ENCODE measurements at places on chromosomes 2 and 18.
A peak's percentile ranks its signal among the peaks of the same experiment; 100 is the strongest.

GRCh38 chr2:127080938-127081755, 25.8 kb downstream of the BIN1 start:
- peaks cover 3% of the 10 kb centered on the region for H3K27me3 ChIP-seq
- peak overlapping the region; percentile 83 for H3K4me3 ChIP-seq
- peak overlapping the region; percentile 91 for H3K27ac ChIP-seq
- peaks cover 30% of the 10 kb centered on the region for H3K36me3 ChIP-seq

- peaks cover 5% of the 10 kb centered on the region for H3K36me3 ChIP-seq
- DNase-seq: no peak
- no peaks in the 10 kb centered on the region for H3K27me3 ChIP-seq
- peaks cover 26% of the 10 kb centered on the region for H3K4me1 ChIP-seq
Measured at GRCh38 chr2:68258851-68259250, 6.5 kb upstream of the PPP3R1 start.

- H3K27ac ChIP-seq: no peak overlapping the region
- no peak overlapping the region for H3K4me3 ChIP-seq
- no peak for DNase-seq
- H3K4me1 ChIP-seq: peaks cover 13% of the 10 kb centered on the region
- no peaks in the 10 kb centered on the region for H3K36me3 ChIP-seq
Measured at GRCh38 chr2:109016376-109016775, 27.4 kb upstream of the EDAR start.

- H3K27me3 ChIP-seq: no peaks in the 10 kb centered on the region
- no peaks in the 10 kb centered on the region for H3K36me3 ChIP-seq
- H3K4me3 ChIP-seq: no peak overlapping the region
Measured at GRCh38 chr2:52886556-52886955, 881.0 kb upstream of the CHAC2 start.

- no peak for DNase-seq
- H3K27me3 ChIP-seq: no peaks in the 10 kb centered on the region
- no peak overlapping the region for H3K4me3 ChIP-seq
- no peaks in the 10 kb centered on the region for H3K4me1 ChIP-seq
- H3K36me3 ChIP-seq: peaks cover 26% of the 10 kb centered on the region
Measured at GRCh38 chr18:35099911-35100310, 58.7 kb downstream of the MAPRE2 start.

DNA sequence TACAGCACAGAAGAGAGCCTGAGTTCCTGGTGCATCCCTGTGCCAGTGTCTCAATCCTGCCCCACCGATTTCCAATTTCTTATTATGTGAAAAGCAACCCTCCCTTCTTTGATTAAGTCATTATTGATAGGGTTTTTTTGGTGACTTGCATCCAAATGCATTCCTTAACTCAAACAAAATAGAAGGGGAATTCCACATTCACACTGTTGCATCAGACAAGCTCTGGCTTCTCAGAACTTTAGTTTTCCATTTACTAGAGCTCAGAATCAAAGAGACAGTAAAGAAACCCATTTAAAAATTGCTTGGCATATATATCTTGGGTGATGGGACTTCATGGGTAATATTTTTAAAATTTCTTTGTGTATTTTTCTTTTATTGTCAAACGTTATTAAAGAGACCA, 13.8 kb upstream of the TMEM200C start:
- no peaks in the 10 kb centered on the region for H3K27me3 ChIP-seq
- DNase-seq: no peak
- H3K27ac ChIP-seq: no peak overlapping the region
- H3K4me1 ChIP-seq: no peaks in the 10 kb centered on the region
- H3K4me3 ChIP-seq: no peak overlapping the region

GRCh38 chr2:3222636-3223035, 155.0 kb downstream of the EIPR1 start:
- peak overlapping the region; percentile 91 for H3K27ac ChIP-seq
- peak; percentile 57 for DNase-seq
- H3K27me3 ChIP-seq: no peaks in the 10 kb centered on the region
- peaks cover 32% of the 10 kb centered on the region for H3K4me1 ChIP-seq
- H3K36me3 ChIP-seq: peaks cover 26% of the 10 kb centered on the region

DNA sequence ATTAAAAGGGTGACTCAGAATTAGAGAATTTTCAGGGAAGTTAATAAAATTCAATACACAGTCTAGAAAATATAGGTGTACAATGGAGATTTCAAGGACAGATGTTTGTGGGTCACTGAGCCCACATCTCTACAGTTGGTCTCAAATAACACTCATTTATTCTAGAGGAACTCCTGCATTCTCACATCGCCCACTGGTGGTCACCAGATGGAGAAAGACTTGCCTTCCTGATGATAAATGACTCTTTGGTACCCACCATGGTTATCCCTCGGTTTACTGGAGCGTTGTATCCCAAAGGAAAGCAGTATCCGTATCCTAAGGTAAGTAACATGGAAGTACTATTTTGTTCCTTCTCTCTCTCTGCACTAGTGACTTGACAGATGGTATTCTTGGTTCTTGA, 1297.1 kb downstream of the DPP10 start:
- H3K4me1 ChIP-seq: no peaks in the 10 kb centered on the region
- H3K27ac ChIP-seq: no peak overlapping the region
- no peaks in the 10 kb centered on the region for H3K36me3 ChIP-seq
- DNase-seq: no peak
- H3K4me3 ChIP-seq: no peak overlapping the region

DNA sequence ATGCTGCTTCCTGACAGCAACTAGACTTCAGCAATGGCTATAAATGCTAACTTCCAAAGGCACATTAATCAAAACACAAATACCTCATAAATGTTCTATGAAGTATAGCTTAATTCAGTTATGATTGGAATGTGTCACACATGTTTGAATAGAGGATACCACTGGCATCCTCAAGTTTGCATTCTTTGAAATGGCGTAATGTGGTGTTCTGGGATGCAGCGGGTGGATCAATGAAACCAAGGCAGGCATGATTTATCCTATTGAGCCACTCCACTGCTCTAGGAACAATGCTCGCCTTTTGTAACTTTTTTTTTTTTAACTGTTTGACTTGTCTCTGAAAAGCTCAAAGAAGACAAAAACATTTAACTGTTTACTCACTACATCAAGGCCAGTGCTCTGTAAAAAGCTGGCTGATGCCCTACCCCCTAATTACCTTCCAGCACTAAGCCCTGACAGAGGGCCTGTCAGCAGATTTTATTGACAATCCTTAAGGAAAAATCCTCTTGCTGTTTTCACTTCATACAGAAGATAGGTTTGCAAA, 278.8 kb upstream of the SESTD1 start:
- H3K4me1 ChIP-seq: no peaks in the 10 kb centered on the region
- no peaks in the 10 kb centered on the region for H3K27me3 ChIP-seq
- H3K4me3 ChIP-seq: no peak overlapping the region
- DNase-seq: no peak
- H3K36me3 ChIP-seq: no peaks in the 10 kb centered on the region

GRCh38 chr2:225600444-225600843, 200.9 kb downstream of the NYAP2 start:
- no peaks in the 10 kb centered on the region for H3K36me3 ChIP-seq
- no peaks in the 10 kb centered on the region for H3K27me3 ChIP-seq
- no peak overlapping the region for H3K4me3 ChIP-seq

DNA sequence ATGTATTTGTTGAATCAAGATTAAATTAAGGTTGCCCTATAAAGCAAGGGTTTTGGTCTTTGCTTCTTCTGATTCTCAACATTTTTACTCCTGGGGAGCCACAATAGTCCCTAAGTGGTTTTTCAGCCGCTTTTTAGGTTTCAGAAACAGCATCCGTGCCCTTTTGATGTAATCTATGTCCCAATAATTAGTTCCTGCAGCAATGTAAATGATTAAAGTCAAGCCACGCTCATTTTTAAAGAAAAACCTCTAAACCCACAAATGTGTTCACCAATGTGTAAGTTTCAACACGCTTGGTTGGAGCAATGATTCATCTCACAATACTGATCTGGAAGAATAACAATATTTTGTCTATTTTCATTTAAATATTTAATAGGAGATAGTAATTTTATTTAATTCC, 5.6 kb downstream of the ARL4C start:
- DNase-seq: no peak
- peak overlapping the region; percentile 100 for H3K27ac ChIP-seq
- H3K27me3 ChIP-seq: peaks cover 4% of the 10 kb centered on the region
- peaks cover 92% of the 10 kb centered on the region for H3K36me3 ChIP-seq
- peaks cover 49% of the 10 kb centered on the region for H3K4me1 ChIP-seq
- peak overlapping the region; percentile 90 for H3K4me3 ChIP-seq

DNA sequence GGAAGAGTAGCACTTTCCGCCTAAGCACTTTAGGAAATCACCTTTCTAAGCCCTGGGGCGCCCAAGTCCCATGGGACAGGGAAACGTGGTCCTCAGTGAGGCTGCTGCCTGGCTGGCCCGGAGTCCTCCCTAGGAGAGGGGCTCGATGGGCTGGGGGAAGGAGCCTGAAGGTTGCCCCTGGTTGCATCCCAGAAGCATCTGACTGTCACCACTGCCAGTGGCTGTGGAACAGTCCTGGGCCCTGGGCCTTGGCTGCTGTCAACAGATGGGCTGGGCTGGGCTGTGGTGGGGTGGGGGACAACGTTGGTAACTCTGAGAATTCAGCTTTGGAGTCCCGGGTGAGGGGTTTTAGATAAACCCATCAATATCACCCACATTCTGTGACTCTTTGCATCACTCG, 22.5 kb downstream of the ASB1 start:
- DNase-seq: no peak
- H3K27me3 ChIP-seq: no peaks in the 10 kb centered on the region
- no peak overlapping the region for H3K27ac ChIP-seq
- H3K36me3 ChIP-seq: peaks cover 72% of the 10 kb centered on the region
- no peaks in the 10 kb centered on the region for H3K4me1 ChIP-seq

GRCh38 chr18:43705850-43706249, 428.6 kb upstream of the SYT4 start:
- no peak for DNase-seq
- no peaks in the 10 kb centered on the region for H3K27me3 ChIP-seq
- H3K4me3 ChIP-seq: no peak overlapping the region
- H3K27ac ChIP-seq: no peak overlapping the region
- H3K36me3 ChIP-seq: no peaks in the 10 kb centered on the region
- no peaks in the 10 kb centered on the region for H3K4me1 ChIP-seq

DNA sequence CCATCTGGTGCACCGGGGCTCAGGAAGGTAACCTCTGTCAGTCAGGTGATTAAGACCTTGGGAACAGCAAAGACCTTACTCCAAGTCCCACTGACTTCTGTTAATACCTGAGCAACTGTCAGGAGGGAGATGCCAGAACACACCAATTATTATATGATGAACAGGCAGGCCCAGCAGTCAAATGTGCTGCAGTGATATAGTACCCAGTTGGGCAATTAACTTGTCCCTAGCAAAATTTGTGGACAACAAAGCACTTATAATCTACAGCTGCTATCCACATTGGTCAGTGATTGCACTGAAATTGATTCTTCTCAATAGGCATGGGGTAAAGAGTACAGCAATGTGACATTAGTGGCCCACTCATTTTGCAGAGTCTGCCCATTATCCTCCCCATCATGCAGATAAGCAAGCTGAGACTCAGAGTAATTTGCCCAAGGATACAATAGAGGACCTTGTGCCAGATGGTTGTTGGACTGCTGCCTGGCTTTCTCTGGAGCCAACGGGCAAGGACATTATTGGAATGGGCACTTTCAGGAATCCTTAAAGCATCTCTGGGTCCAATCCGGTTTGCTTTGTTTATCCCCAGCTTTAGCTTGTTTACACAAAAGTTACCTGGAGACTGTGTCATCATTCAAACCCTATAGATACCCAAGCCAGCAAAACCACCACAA, 147.6 kb downstream of the CCBE1 start:
- no peaks in the 10 kb centered on the region for H3K4me1 ChIP-seq
- H3K36me3 ChIP-seq: no peaks in the 10 kb centered on the region
- H3K27ac ChIP-seq: no peak overlapping the region
- no peak overlapping the region for H3K4me3 ChIP-seq
- DNase-seq: no peak
- H3K27me3 ChIP-seq: no peaks in the 10 kb centered on the region

DNA sequence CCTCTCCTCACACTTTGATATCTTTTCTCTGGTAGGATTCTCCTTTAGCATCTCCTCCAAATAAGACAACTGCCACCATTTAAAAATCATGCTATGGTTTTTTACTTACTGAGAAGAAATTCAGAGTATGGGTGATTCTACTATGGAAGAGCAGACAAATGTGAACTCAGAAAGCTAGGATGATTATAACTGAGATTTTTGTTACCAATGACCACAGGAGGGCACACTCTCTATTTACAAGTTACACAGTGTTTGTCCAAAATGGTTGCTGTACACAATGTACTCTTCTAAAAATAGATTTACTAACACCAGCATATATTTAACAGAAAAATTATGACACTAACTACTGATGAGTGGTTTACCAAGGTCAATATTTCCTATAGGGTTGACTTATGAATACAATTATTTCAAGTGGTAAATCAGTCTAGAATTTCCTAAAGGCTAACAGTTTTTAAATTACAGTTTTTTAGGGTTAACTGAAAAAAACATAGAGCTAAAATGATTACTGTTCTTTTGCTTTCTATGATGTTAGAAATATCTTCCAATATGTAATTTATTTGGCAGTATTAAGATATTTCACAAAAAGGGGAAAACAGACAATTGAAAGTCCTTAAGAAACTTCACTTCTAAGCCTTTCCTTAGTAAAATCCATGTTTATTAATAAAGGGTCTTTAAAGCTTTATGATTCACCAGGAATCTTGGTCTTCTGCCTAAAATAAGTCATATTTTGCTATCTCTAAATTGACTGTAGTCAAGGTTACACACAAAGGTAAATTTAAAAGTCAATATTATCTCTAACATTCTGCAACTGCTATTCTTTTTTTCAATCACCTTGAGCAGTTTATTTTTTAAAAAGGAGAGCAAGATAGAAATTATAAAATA, 57.2 kb downstream of the MAP4K3 start:
- DNase-seq: no peak
- H3K36me3 ChIP-seq: peaks cover 6% of the 10 kb centered on the region
- no peak overlapping the region for H3K27ac ChIP-seq
- peaks cover 8% of the 10 kb centered on the region for H3K4me1 ChIP-seq
- H3K4me3 ChIP-seq: no peak overlapping the region

DNA sequence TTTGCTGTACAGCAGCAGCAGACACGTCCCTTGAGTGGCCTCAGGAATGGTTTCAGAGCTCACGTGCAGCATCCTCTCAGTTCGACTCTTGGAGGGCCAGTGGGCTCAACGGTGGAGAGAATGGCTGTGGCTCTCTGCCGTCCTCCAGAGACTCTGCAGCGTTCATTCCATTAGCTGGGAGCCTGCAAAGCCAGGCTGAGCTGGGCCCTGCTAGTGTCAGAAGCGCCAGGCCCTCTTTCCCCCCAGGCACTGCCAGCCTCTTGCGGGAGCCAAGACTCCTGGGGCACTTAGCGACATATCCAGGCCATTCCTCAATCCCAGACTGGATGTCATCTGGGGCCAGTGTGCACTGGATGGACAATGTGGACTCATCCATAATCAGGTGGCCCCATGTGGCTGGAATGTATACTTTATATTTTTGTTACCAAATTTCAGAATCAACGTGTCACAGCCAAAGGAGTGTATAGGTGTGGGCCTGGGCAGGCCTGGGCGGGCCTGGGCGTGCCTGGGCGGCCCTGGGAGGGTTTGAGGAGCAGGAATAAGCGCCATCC, 125.1 kb upstream of the EPAS1 start:
- no peaks in the 10 kb centered on the region for H3K36me3 ChIP-seq
- no peak overlapping the region for H3K4me3 ChIP-seq
- H3K4me1 ChIP-seq: peaks cover 2% of the 10 kb centered on the region
- no peak for DNase-seq
- no peak overlapping the region for H3K27ac ChIP-seq
- no peaks in the 10 kb centered on the region for H3K27me3 ChIP-seq

GRCh38 chr2:12479065-12479601, 237.6 kb upstream of the TRIB2 start:
- H3K4me3 ChIP-seq: no peak overlapping the region
- H3K36me3 ChIP-seq: peaks cover 12% of the 10 kb centered on the region
- H3K4me1 ChIP-seq: peaks cover 2% of the 10 kb centered on the region
- H3K27me3 ChIP-seq: no peaks in the 10 kb centered on the region
- DNase-seq: no peak

GRCh38 chr2:1744446-1745170, at the start of gene PXDN:
Gene PXDN (minus strand): TSS chr2:1744515. CDS start chr2:1744455, 60 bp downstream.
- H3K27ac ChIP-seq: no peak within 1 kb of the TSS
- peaks cover 68% of the 10 kb centered on the region for H3K27me3 ChIP-seq
- peaks cover 7% of the 10 kb centered on the region for H3K4me1 ChIP-seq
- no peaks in the 10 kb centered on the region for H3K36me3 ChIP-seq
